Amniotic epithelial cell (primary cell): ENCODE measurements at places on chromosomes 5 and 9.

DNA sequence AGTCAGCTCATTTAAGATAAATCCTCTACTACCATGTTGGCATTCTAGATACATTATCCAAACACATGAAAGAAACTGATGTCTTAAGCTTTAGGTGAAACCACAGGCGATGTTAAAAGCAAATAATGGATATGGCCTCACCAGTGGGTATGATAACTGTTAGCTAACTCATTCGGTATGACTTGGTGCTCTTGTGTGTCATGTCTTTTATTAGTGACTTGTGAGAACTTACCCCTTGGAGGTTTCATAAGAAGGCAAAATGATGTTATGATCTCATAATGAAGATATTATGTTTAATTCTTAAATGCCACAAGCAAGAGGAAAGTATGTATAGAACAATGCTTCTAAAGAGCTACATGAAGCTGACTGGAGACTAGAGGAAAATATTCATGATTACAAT is 1227.0 kb downstream of the EFNA5 start:
- peak; percentile 3 for DNase-seq

DNA sequence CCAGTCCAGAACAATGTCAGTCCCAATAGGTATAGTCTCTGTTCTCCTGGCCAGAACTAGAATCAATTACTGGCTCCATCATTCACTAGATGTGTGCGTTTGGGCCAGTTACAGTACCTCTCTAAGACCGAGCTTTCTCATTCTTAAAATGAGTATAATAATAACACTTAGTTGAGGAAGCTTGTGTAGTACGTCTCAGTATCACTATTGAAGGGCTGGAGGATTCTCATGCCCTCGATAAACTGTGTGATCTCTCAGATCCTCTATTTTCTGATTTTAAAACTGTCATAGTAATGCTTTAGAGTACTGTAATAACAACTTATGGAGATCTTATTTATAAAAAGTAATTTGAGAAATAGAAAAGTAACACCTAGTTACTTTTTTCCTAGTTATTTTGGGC is 50.7 kb downstream of the CDKN2A start:
- no peak for DNase-seq

GRCh38 chr9:133874659-133875058 is 117.5 kb downstream of the VAV2 start:
- DNase-seq = no peak

DNA sequence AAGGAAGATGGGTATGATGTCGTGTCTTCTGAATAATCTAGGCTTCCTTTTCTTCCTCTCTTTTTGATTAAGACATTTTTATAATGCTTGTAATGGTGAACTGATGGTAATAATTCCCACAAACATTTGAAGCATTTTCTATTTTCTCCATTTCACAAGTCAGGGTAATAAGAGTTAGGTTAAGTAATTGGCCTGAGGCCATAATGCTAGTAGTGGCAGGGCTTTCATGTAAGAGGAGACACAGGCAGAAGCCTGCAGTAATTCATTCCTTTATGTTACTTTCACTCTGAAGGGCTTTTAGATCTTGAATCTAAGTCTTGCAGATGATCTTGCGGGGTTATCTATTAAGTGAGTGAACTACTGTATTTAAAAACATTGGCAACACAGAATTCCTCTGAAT is 374.9 kb downstream of the MAT2B start:
- peak; percentile 78 for DNase-seq

- no peak for DNase-seq
Observed at GRCh38 chr9:100070104-100071041, 28.4 kb downstream of the ERP44 start.

GRCh38 chr5:36666274-36666673 is 59.9 kb downstream of the SLC1A3 start:
- DNase-seq = no peak

DNA sequence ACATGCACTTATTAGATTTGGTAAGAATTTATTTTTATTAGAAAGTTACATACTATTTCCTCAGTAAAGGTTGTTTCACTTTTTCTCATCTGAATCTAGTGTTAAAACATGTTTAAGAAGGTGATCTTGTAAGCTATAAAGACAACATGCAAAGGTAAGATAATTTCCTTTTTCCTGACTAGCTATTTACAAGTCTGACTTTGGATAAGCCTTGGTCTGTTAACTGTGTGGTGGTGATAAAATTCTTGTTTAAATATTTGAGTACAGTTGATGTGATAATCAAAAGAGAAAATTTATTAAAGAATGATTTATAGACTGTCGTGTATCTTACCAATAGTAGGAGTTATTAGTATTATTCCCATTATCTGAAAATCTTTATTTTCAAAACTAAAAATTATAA is 36.9 kb upstream of the GPR21 start:
- DNase-seq = no peak

DNA sequence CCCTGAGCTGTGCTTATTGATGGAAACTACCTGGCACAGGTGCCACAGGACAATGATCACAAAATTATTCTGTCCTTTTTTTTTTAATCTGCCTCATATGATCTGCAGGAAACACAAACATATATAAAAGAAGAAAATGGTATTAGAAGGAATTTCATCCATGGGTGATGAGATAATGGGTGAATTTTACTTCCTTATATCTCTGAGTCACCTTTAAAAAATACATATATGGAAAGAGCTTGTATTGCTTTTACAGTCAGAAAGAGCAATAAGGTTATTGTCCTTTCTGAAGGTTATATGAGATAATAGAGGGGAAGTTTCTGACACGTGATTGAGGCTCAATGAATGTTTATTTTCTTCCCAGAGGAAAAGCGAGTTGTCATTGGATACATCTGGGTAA is 31.6 kb downstream of the NEURL1B start:
- DNase-seq = no peak

- DNase-seq = no peak
Observed at GRCh38 chr9:95585824-95586223, 69.1 kb upstream of the PTCH1 start.

GRCh38 chr5:177025101-177025601 is 2.7 kb downstream of the ZNF346 start:
- DNase-seq = peak; percentile 75

GRCh38 chr9:75552941-75553340 is 337.5 kb upstream of the PCSK5 start:
- no peak for DNase-seq

GRCh38 chr9:34195143-34195542 is 16.3 kb downstream of the UBAP1 start:
- DNase-seq = no peak
